ENCODE measurements at places on chromosomes 1 and 21. TPM values are rescaled to one million over a fixed set of nuclear protein-coding genes. Genes with fewer than 3 reads are reported as not detected.

DNA sequence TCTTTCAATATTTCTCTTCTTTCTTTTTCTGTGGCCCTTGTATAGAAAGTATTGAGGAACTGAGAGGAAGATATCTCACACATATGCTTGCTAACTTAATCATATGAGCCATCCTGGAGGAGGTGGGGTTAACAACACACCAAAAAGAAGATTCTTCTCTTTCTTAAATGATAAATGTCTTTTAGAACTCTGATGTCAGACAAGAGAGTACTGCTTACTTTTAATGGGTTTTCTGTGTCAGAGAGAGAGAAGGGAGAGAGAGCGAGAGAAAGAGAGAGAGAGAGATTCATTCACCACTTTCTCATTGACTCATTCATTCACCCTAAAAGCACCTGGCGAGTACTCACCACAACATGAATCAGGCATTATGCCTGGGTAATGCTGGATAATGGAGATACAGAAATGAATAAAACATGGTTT, 250.3 kb upstream of the SGIP1 start:
- DNase-seq, result no peak

Gene TRAF5
- 1.6 TPM for total RNA-seq

DNA sequence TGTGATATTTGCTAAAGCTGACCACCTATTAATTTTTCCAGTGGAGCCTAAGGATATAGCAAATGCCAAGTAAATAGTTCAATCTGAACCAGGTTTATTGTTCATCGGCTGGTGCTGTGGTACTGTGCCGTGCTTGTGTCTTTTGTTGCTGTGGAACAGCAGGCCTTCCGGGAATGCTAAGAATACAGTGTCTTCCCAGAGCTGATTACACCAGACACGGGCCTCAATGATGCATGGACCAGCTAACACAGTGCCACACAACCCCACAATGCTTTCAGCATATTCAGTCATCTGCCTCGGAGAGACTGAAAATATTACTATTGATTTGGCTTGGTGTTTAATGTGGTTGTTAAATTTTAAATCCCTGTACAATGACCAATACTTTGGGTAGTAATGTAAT, 415.4 kb downstream of the PTBP2 start:
- DNase-seq, result no peak

GRCh38 chr1:112673592-112674439, 643 bp upstream of the MOV10 start:
- DNase-seq, result peak; percentile 42

DNA sequence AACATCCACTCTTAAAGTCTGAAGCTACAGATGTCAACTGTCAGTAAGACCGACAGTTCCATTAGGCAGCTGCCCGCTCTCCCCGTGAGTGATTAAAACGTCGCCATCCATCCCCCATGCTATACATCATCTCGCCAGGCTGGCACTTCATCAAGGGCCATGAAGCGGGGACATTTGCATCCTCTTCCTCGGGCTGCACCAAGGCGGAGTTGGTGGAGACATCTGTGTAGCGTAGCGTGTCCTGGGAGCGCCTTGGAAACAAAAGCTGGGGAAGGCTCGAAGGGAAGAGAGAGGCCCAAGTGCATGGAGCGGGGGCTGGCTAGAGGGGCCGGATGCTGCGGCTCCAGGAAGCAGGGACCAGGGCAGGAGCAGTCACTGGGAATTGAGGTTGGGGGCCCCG, 250.1 kb downstream of the KAZN start:
- no peak for DNase-seq

Data from heart right ventricle (tissue), 16 donors.